Activated naive CD4-positive, alpha-beta T cell treated with Interleukin-2 at 50 U/mL for 16 hours (primary cell): ENCODE measurements at places on chromosomes 3 and 15.

GRCh38 chr3:128969993-128970739 is 23.7 kb downstream of the CFAP92 start:
- peak; percentile 65 for DNase-seq

DNA sequence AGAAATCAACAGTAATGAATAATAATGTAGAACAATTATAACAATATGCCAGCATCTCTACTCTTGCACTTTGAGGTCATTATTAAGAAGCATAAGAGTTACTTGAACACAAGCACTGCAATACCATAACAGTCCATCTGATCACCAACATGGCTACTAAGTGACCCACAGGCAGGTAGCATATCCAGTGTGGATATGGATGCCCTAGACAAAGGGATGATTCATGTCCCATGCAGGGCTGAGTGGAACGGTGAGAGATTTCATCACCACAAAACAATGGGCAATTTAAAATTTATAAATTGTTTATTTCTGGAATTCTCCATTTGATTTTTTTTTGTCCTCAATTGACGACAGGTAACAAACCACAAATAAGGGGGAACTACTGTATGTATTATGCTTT is 107.7 kb upstream of the TSC22D2 start:
- DNase-seq: no peak

- peak; percentile 69 for DNase-seq
Measured at GRCh38 chr15:62059816-62060112, 483 bp downstream of the VPS13C start.

DNA sequence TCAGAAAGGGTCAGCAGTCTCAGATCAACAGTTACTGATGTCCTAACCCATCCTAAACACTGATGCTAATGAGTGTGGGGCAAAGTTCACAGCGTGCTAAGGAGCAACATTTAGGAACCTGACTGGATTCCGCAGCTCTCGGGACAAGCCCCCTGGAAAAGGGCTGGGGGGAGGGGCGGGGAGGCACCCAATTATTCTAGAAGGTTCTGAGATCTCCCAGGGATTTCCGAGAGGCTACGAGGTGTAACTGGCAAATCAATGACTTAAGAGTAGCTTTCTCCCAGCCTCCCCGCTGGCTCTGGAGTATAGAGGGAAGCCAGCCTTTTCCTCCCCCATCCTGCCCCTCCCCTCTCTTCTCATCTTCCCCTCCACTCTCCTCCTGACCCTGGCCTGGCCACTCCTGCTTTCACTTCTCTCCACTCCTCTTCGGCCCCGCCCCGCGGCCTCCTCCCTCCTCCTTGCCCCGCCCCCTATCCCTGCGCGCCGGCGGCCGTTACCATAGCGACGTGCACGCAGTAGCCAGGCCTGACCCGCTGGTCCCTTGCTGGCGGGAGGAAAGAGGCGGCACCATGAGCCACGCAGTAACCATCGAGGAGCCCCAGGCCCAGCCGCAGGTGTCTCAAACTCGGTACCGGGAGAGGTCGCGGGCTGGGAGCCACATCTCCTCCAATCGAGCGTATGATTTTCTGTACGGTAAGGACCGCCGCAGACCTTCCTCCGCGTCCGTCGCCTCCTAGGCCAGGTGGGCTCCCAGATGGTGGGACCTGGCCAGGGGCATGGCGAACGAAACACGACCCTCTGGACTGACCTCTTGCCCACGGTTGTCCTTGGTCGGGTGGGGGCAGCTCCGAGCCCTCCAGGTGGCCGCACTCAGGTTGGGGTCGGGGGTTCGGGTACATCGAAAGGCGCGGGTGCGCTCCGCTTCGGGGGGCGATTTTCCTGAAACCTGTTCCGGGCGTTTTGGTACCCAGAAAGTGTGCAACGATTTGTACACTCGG is at the start of gene CFAP91:
Gene CFAP91 (plus strand): TSS at position 493 of the 998 bp plus-strand sequence. CDS start 77 bp downstream, at position 570.
- peak; percentile 81 for DNase-seq

DNA sequence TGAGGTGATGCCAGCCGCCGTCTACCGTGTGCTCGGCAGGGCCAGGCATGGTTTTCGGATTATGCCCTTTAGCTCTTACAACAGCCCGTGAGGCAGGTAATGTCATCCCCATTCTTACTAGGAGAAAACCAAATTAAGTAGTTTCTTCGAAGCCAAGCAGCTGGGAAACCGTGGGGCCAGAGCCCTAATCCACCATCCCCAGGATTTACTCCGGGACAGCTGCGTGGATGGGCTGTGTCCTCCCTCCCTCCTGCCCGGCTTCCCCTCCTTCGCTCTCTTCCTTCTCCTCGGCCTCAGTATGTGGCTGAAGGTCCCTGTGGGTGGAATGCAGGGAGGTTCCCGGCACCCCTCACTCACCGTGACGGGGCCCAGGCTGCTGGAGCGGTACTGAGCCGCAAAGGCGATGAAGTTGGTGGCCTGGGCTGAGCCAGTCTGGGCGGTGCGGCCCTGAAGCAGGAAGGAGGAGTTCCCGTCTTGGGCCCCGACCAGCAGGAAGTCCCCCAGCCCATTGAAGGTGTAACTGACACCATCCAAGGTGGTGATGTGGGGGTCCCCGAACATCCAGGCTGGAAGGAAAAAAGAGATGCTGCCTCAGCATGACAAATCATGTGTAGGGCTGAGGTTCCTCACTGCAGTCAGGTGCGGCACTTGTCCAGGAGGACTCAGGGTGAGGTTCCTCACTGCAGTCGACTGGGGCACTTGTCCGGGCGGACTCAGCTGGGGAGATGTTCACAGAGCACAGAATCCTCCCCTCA is 42.5 kb downstream of the MUC20 start:
- no peak for DNase-seq

DNA sequence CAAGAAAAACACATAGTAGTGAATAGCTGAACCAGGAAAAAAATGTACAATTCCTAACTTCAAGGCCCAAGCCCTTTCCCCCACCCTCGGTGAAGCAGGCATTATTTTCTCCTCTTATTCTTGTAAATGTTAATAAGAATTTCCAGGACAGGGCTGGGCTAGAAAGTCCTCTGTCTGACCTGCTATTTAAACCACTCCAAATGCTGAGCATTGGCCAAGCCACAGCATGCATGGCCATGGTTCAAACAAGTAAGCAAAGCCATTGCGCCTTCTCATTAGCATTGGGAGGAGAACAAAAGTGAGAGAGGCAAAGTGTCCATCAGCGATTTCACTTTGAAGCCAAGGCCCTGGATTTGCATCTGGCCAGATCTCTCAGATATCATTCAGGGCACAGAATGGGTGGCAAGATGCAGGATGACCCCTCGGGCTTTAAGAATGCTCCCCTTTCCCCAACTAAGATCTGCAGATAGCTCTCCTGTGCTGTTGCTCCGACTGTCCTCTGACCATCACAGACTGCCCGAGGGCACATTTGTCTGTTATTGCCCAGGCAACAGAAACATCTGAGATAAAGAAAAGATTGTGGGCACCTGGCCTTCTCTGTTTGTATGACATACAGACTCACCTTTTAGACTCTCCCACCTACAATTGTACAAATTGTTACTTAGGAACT is 46.3 kb downstream of the CEMIP start:
- DNase-seq: no peak

DNA sequence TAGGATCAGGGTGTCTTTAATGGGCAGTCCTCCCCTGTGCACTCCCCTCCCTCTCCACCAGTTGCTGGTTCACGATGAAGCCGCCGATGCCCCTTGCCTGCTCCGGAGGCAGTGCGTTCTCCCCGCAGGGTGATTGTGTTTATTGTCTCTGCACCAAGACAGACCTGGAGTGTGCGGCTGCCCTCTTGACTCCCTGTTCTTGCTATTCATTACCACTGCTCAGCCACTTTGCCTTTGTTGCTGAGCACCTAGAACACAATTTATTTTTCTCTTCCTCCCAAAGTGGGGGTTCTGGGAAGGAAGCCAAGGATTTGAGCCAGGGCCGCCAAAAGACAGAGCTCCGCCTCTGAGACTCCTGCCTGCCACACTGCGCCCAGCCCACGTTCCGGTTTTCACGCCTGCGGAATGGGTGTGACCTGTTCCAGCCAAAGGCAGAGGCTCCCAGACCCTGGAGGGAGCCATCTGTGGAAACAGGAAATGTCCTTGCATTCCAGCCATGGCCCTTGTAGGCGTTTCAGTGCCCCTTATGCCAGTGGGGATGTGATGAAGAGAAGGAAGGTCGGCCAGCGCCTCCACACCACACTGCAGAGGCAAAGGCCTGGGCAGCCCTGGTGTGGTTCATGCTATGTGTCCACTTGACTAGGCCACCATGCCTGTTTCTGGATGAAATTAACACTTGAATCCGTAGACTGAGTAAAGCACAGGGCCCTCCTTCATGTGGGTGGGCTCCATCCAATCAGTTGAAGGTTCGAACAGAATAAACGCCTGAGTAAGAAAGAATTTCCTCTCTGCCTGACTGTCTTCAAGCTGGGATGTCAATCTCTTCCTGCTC is 85.8 kb downstream of the HMG20A start:
- DNase-seq: no peak

GRCh38 chr3:71057526-71057894 is 526.0 kb downstream of the FOXP1 start:
- no peak for DNase-seq

- no peak for DNase-seq
Measured at GRCh38 chr3:134885877-134886621, 91.0 kb downstream of the EPHB1 start.

DNA sequence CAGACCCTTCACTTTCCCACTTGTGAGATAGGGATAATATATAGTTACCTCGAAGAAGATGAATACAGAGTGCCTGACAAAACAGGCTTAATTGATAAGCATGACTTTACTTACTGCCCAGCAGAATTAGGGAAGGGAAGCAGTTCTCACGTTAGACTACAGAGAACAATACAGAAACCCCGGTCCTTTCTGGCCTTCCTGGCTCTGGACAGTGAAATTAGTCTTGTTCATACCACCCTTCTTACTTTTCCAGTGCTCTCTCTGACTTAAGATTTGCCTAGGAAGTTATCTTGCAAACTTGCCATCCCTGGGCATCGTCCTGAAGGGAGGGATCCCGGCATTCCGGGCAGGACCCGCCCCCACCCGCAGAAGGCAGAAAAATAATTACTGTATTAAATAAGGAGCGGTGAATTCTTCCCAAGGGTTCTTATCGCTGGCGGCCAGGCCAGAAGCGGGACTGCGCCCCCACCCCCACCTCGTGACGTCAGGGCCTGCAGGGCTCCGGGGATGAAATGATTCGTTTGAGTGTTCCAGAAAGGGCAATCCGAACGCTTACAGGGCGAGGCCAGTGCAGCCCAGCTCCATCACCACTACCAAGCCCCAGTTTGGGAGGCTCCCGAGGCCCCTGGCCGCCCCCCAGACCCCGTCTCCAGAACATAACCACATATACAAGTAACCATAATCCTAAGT is 8.4 kb downstream of the SOX2 start:
- DNase-seq: no peak

DNA sequence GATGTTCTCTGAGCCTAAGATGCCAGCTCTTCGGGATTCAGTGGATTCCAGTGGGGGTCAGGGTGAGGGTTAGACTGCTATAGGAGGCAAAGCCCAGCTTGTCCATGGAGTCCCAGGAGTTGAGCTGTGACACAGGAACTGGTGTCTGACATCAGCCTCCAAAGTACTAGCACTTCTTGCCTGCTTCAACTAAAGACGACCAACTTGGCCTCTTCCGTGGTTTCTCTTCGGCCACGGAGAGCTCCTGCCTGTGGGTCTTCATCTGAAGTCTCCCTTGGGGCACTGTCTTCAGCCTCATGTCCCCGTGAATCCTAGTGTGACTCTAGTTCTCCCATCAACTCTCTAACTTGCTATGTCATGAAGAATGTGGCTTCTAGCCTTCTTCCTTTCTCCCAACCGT is 12.8 kb upstream of the ACAN start:
- DNase-seq: no peak

GRCh38 chr3:153970047-153970446 is 151.1 kb upstream of the ARHGEF26 start:
- DNase-seq: no peak

DNA sequence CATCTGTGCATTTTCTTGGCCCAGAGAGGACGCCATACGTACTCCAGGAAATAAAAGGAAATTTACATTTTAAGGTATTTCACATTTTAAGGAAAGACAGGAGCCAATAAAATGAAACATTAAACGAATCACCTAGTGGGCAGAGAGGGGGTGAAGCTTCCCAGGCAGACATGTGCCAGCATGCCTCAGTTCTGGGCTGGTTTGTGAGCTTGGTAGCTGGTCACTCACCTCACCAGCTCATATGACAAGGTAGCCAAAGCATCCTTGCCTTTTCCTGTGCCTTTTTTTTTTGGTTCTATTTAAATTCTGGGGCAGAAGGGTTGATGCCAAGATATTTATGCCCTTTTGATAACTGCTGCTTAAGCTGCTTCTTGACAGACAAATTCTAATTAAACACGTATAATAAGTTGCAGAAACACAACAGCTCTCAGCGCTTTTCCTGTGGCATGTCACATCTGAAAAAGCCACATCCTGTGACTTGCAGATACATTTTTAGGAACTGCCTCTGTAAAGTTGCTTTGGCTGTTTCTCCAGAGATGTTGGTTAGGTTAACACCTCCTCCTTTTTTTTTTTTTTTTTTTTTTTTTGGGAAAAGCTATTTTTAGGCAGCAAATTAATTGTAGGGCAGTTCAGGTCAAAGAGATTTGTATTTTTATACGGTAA is 218.6 kb downstream of the PDCD6IP start:
- no peak for DNase-seq

GRCh38 chr15:64521201-64521600 is 60.8 kb downstream of the ZNF609 start:
- DNase-seq: no peak

DNA sequence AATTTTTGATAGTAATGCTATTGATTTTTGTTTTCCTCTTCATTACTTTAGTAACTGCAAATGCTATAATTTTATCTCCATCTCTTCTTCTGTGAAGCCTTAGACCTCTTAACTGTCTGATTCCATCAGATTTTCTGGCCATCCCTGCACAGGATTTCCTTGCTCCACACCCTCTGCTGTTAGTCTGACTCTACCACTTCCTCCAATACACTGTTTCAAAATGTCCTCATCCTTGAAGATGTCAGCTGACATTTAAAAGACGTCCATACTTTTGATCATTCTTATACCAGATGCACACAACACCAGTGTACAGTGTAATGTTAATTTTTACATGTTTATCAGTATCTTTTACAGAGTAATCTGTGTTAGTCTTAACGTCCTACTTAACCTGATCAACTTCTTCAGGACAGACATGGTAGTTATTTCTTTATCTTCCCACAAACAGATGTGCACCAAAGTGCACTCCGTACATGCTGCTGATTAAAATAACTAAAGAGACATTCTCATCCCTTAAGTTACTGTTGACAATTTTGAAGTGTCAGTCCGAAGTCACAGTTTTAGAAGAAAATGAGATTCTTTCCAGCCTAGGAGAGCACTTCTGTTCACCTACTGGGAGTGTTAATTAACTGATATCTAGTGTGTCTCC is 102.4 kb upstream of the RASGRP1 start:
- DNase-seq: no peak

GRCh38 chr15:93823971-93824913 is 407.1 kb upstream of the MCTP2 start:
- no peak for DNase-seq

- DNase-seq: no peak
Measured at GRCh38 chr15:47987461-47987860, 133.3 kb upstream of the SLC24A5 start.

DNA sequence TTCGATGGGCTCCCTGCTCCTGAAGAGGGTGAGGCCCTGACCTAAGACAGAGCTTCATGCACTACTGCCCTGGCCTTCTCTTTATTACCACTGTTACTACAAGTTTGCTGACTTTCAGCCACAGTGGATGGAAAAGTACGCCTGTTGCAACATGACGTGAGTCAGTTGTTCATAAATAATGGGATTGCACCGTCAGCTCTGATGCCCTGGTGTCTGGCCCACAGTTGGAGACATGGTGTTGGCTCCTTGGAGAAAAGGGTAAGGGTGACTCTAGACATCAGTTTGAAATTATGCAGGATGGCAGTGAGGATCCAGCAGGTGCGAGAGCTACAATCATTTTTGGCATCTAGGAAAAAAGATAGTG is 5.5 kb downstream of the PAQR5 start:
- DNase-seq: no peak

- DNase-seq: peak; percentile 59
Measured at GRCh38 chr15:91032919-91033803, 10.8 kb upstream of the VPS33B start.
